ENCODE measurements at places on chromosomes 13 and 19.
A peak's percentile ranks its signal among the peaks of the same experiment; 100 is the strongest.

- peak; percentile 32 for DNase-seq
These were observed 9.1 kb downstream of the LYL1 start for GRCh38 chr19:13093407-13094105.

GRCh38 chr19:7382694-7383093 is 34.0 kb downstream of the ARHGEF18 start:
- no peak for DNase-seq

DNA sequence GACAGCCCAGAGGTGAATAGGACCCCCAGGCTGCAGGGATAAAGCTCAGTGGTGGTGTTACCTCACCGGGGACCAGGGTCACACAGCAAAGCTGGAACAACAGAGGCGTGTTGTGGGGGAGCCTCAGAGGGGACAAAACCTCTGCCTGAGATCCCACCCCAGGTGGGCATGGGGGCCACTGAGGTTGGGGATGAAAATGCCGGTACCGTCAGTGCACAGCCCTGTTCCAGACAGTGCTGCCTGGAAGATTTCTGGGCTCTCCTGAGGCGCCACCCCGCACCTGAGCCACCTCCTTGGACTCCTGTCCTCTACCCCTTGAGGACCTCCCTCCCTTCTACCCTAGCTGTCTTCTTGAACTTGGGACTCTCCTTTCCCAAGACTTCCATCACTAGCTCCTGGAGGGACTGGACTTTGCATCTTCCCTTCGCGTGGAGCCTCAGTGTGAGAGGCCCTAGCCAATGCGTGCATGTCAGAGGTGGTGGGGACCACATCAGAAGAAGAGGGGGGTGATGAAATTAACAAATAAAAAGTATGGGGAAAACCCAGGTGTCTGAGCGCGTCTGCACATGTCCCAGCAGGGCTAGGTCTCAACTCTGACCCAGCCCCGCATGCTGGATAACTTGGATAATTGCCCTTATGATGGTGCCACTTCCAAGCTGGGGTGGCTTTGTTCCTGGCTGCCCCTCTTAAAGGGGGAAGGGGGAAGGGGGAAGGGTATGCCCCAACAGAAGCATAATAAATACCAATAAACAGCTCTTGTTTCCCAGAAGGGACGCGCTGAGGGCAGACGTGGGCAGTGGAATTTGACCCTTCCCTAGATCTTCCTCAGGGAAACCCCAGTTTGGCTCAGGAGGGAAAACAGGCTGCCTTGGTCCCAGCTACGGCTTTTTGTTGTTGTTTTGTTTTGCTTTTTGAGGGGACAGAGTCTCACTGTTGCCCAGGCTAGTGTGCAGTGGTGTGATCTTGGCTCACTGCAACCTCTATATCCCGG is 11.6 kb downstream of the CNFN start:
- DNase-seq = no peak

DNA sequence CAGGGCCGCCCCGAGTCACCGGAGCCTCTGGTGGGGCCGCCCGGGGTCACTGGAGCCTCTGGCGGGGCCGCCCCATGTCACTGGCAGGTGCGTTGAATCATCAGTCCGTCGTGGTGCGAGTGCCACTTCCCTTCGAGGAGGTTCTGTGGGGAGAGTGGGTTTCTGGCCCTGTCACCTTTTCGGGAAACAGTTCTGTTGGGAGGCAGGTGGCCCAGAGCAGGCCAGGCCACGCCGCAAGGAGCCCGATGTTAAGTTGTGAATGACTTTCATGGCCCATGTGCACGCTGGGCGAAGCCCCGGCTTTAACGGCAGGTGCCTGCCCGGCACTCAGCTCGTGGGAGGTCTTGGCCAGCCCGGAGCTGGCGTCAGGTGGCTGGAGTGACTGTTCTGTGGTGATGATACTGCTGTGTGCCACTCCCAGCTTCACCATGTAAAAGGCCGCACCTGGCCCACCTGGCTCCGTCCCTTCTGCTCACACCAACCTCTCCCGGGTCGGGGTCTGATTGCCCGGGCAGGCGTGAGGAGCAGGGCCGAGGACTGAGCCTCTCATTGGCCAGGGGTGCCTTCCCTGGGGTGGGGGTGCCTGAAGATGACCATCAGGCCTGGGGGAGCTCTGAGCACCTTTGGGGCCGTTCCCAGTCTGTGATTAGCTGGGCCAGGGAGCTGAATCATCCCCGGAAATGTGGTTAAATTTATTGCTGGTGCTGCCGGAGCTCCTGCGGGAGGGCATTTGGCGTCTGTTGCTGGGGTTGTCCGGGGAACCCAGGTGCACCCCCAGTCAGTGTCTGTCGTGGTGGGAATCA is 29.2 kb downstream of the CSNK1G2 start:
- no peak for DNase-seq

- DNase-seq = no peak
These were observed 789.7 kb upstream of the GPC6 start for GRCh38 chr13:92436924-92437323.

DNA sequence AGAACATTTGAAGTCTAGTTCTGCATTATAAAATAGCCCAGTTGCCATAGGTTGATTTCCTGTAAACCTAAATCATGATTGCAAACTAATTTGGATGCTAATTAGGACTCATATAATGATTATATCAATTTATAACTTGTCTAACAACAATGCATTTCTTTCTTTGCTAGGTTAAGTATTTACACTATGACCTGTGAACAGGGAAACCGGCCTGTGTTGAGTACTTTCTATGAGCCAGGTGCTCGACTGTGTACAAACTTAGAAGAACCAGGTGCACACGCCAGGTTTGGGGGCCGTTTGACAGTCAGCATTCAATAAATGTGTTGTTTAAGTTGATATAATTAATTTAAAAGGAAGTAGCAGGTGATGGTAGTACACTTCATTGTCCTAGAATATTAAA is 203.1 kb downstream of the TM9SF2 start:
- DNase-seq = peak; percentile 91

DNA sequence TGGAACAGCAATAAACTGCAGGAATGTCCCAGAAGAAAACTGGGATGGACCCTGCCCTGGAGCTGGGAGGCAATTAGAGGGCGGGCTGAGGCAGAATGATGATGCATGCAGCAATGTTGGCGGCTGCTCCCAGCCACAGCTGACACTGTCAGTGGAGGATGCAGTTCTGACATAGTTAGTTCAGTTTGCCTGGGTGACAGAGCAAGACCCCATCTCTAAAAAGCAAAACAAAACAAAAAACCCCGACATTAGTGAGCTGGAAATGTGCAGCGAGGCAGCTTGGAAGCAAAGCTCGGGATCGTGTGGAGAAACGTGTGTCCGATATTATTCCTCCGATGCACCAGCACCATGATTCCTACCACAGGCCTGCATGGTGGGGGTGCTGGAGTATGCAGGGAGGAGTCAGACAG is 110.1 kb upstream of the UQCRFS1 start:
- no peak for DNase-seq

- DNase-seq = no peak
These were observed 52.3 kb downstream of the LRCH1 start for GRCh38 chr13:46605076-46605824.

GRCh38 chr19:55700813-55701212 is 25.8 kb downstream of the EPN1 start:
- DNase-seq = no peak

DNA sequence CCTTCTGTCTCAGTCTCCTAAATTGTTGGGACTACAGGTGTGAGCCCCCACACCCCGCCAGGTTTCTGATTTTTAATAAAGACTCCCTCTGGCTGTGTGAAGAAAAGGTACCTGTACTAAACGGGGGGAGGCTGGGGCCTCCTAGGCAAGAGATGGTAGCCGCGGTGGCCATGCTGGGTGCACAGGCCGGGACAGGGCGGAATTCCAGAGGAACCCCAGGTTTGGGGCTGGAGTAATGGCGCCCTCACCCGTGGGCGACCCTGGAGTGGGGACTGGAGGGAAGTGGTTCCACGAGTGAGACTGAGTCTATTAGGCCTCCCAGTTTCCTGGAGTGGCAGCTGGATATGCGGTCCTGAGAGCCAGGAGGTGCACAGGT is 1.6 kb upstream of the CBARP start:
- DNase-seq = no peak

GRCh38 chr19:10651851-10652250 is 2.3 kb upstream of the ILF3 start:
- DNase-seq = no peak

DNA sequence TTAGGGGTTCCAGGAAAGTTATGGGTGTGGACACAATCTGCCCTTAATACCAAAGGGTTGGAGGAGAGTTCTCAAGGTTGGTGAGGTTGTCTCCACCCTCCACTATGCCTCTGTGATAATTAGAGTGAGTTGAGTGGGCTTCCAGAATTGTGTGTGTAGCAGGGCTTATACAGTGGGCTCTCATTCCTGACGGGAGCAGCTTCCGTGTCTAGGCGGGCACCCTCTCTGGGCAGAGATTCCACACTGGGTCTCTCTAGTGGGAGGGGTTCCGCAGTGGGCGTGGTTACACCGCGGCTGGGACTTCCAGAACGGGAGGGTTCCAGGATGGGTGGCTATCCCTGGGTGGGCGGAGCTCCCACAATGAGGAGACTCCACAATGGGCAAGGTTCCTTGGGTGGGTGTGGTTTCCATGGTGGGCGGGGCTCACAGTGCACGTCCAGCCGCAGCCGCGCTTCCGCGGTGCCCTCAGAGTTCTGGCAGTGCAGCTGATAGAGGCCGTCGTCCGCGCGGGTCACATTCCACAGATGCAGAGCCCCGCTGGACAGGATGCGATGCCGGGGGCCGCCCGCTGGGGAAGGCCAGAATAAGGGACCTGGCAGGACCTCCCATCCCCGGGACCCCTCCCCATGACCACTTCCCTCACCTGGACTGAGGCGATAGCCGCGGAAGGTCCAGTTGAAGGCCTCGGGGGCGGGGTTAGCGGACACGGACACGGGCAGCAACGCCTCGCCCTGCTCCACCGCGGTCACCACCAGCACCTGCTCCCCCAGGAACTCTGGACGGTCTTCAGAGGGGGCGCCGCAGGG is 8.4 kb downstream of the NPHS1 start:
- DNase-seq = no peak

DNA sequence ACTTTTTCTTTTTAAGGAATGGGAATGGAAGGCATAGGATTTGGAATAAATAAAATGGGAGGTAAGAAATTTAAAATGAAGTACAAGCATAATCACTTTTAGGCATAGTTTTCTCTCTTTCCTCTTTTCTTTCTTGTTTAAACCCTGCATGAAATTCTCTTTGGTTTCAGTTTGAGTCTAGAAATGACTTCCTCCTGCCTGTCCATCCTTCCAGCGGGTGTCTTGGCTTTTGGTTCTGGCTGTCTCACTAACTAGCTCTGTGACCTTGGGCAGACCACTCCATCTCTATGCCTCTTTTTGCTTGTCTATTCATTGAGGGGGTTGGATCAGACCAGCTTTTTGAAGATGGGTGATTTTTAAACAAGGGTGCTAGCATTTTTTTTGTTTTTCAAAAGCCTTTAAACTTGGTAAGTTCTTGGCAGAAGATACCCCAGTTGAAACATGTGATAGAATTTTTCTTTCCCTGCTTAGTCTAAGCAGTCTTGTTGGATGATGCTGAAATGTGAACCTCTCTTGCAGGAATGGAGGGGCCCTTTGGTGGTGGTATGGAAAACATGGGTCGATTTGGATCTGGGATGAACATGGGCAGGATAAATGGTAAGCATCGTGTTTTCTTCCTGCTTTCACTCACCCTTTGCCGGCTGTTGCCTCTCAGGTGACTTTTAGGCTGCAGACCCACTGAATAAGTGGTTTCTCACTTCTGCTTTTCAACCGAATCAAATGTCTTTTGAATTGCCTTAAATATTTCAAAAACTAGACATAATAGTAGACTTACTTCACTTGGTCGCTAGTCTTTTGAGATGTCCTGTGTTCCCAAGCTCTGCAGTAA is 28.6 kb downstream of the PRAM1 start:
- no peak for DNase-seq

DNA sequence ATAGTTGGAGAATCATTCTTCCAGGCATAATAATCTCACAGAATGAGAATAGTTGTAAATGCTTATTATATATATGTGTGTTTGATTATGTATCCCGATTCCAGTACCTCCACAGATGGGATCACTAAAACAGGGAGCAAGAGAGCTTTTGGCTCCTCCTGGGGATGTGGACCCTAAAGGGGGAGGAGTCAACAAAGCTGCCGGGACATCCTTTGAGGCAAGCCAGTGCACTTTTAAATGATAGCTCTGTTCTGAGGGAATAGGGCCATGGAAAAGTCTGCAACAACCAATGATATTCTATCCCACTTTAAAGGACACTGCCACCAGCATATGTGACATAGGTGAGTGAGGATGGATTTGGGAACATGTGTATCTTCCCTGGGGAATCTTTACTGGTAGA is 40.8 kb downstream of the SLITRK5 start:
- no peak for DNase-seq

DNA sequence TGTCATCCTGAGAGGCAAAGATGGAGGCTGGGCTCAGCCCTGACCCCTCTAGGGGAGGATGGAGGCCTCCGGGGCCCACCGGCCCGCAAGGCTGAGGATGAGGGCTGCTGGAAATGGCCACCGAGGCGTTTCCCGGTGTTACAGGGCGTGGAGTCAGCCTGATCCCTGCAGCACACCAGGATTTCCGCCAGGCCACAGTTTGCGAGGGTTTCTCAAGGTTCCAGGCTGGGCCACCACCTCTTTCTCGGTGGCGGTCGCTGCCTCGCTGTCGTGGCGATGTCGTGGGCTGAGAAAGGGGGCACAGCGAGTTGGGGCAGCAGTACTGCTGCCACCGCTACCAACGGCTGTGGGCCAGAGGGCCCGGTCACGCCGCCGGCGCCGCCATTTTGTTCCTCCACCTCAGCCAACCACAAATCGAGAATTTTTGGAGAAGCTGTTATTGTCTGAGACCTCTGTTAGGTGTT is at the start of gene CSNK1A1L:
TSS of gene CSNK1A1L (minus strand) at position 414 of the 464 bp plus-strand sequence. CDS start at position 6, 408 bp downstream.
- DNase-seq = no peak

DNA sequence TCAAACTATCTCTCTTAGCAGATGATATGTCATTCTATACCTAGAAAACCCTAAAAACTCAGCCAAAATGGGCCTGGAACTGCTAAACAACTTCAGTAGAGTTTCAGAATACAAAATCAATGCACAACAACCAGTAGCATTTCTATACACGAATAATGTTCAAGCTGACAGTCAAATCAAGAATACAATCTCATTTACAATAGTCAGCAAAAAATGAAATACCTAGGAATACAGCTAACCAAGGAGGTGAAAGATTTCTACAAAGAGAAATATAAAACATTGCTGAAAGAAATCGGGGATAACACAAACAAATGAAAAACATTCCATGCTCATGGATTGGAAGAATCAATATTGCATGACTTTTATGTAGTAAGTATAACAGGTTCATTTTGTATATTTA is 804.8 kb downstream of the SLITRK1 start:
- no peak for DNase-seq

- DNase-seq = no peak
These were observed 4.5 kb downstream of the AMER2 start for GRCh38 chr13:25167382-25168174.

DNA sequence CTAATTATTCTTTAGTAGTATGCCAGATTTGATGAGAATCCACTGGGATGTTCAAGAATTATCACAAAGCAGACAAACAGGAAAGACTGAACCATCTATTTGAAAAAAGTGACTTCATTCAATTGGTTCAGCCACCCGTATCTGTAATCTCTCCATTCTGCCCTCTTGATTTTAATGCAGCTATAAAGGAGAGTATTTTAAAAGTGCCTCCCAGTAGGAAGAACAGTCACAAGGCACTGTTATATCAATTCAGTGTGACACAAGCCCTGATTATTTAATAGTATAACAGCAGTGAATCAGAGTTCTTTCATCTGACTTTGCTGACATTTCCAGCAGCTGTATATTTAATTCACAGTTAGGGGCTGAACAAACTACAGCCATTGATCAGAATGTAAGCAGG is 77.3 kb upstream of the SLAIN1 start:
- no peak for DNase-seq
